ENCODE measurements at places on chromosomes 2 and 18.
A peak's percentile ranks its signal among the peaks of the same experiment; 100 is the strongest.

GRCh38 chr18:23515911-23516546 is 12.7 kb downstream of the RMC1 start:
- DNase-seq: peak; percentile 10

GRCh38 chr2:241217320-241218031 is 29.0 kb downstream of the ANO7 start:
- DNase-seq: peak; percentile 71

DNA sequence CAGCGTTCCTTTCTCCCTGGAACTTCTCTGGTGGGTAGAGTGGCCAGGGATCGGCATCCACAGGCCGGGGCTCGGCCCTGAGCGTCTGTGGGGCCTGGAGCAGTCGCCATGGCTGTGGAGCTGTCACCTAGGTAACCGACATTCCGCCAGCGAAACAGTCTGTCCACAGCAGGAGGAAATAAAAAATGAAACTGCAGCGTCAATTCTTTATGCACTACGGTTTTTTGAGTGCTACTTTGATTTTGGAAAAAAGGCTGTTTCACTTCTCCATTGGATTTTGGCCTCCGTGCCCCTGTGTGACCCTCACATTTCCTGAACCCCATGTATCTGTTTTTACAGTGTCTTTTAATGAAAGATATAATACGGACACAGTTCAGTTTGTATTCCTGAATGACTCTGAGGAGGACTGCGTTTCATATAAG is 163.4 kb downstream of the LDLRAD4 start:
- DNase-seq: no peak

DNA sequence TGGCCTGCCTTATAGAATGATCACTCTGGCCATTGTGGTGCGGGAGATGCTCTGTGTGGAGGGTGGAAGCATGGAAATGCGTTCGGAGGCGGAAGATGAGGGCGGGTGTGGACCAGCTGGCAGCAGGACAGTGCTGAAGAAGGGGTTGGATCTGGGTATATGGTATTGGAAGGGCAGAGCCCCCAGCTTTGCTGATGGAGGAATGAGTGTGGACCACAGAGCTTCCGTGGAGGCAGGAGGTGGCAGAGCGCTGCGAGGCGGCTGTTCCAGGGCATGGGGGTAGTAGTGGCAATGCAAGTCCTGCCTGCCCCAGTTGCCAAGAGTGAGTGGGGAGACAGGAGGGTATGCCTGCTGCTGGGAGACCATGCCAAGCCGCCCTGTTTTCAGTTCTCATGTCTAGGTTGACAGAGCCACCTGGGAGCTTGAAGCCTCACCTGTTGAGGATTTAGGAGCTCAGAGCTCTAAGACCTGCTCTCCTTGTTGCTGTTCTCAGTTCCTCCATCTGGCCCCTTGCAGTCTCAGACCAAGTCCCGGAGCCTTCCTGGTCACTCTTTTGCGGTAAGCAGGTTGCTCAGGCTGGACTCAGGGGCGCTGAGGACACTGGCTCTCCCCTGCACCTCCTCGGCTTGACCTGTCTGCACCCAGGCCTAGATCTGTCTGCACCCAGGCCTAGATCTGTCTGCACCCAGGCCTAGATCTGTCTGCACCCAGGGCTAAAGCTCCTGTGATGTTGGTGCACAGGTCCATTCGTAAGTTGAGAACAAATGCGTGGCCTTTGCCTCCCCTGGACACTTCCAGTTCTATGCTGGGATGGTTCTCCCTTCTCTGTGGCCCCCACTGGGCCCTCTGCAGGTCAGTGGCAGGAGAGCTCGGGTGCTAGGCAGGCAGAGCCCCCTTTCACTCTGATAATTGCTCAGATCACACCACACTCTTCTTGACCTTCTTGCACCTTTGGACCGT is 290.5 kb upstream of the HS6ST1 start:
- no peak for DNase-seq

- no peak for DNase-seq
Measured at GRCh38 chr2:144566448-144566847, 46.5 kb upstream of the ZEB2 start.

- no peak for DNase-seq
Measured at GRCh38 chr2:111940333-111941196, 42.2 kb downstream of the MERTK start.

DNA sequence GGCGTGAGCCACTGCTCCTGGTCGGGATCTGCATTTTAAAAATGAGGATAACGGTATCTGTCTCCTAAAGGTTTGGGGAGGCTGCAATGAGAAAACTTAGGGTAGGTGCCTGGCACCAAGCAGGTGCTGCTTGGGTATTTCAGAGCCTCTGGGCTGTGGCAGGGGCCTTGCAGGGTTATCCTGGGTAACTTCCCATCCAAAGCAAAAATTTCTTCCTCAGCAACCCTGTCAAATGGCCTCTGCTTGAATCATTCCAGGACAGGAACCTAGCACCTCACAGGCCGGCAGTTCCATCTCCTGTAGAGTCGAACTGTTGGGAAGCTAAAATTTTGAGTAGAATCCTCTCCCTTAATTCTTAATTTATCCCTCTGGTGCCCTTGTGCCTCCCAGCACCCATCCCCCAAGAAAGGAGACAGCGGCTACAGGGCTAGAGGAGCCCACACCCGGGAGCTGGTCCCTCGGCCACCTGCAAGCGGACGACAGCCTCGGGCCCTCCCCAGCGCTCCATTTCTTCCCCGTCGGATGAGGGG is 868 bp downstream of the CGREF1 start:
- no peak for DNase-seq

GRCh38 chr2:121805766-121806143 is 50.3 kb downstream of the TSN start:
- DNase-seq: no peak

DNA sequence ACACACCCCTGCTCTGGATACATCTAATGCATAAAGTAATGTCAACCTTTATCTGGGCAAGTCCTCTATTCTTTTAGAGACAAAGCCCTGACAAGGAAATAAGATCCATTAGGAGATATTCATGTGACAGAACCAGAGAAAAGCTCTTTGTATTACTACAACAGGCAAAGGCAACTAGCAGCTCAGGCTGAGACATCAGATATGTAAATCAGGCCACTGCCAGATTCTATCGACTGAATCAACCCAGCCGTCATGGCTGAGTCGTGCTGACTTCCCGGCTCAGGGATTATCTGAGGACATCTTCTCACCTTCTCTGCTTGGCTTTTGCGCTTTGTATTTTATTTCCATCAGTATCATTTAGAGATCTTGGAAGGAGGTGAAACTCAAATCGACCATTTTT is 294.5 kb downstream of the PLCL1 start:
- no peak for DNase-seq

- no peak for DNase-seq
Measured at GRCh38 chr2:226772389-226773179, 27.0 kb downstream of the IRS1 start.

GRCh38 chr2:96100893-96101304 is 15.5 kb downstream of the ADRA2B start:
- DNase-seq: no peak

GRCh38 chr2:8116661-8117060 is 565.2 kb upstream of the ID2 start:
- no peak for DNase-seq

GRCh38 chr2:211514049-211514448 is 957.6 kb downstream of the CPS1 start:
- no peak for DNase-seq

DNA sequence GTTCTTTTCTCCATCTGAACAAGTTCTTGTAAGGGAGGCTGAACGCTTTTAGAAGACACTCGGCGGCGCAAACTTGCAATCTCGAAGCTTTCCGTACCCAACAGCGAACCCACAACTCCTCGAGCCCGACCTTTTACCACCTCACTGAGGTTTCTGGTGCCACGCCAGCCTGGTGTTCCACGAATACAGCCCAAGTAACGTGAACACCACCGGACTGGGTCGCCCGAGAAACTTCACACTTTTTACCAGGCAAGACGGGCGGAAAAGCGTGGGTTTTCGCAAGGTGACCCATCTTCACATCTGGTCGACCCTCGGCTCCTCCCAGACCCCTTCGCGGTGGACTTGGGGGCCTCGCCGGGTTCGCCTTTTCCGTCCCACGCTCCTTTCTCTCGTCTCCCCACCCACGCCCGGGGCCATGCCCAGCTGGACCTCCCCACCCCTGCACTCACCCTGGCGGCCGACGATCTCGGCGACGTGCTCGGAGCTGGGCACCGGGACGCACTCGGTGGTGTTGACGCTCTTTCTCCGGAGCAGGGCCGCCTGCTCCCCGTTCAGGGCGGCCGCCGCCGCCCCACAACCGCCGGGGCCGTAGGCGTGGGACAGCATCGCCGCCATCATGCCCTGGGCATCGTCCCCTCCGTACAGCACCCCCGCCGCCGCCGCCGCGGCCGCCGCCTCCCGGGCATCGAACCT is 1.2 kb downstream of the MEX3C start:
- no peak for DNase-seq

- no peak for DNase-seq
Measured at GRCh38 chr2:96225016-96225533, 16.4 kb upstream of the STARD7 start.

DNA sequence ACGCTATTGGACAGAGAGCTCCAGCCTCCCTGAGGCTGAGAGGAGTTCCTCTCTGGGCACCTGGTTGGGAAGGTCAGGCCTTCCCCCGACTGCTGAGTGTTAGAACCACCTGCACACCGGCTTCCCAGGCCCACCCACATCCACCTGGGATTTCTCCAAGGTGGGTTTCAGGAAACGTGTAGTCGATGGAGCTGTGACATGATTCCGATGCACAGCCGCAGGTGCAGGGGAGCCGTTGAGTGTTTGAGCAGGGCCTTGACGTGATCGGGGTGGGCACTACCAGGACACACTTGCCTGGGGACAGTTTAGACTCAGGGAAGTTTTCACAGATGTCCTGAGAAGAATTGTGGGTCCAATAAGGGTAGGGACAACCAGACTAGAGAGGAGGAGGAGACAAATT is 21.8 kb upstream of the GIGYF2 start:
- DNase-seq: no peak

DNA sequence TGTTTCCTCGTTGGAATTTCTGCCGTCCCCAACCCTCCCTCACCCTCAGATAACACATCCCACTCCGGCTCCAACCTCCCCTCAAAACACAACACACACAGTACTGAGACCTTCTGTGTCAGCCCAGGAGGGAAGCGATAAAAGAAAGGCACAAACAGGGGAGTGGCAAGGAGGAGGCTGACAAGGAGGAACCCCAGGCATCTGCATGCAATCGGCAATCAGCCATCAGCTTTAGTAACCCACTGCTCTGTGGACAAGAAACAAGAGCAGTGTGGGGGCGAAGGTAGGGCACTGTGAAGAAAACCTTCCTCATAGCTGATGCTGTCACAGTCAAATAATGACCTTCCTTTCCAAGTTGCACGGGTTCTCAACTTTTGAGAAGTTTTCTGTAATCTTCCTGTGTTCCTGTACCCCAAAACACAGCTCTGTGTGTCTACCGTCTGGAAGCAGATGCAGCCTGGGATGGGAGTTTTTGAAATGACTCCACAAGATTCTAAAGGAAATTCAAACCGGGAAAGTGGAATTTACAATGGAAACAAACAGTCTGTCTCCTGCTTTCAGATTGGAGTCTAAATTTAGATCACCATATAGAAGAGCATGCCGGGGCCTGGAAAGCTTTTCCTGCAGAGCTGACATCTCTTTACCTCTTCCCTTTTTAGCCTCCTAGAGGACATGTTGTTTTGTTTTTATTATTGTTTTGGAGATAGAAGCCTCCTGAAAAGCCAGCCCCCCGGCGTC is 16.4 kb upstream of the LPIN2 start:
- no peak for DNase-seq

DNA sequence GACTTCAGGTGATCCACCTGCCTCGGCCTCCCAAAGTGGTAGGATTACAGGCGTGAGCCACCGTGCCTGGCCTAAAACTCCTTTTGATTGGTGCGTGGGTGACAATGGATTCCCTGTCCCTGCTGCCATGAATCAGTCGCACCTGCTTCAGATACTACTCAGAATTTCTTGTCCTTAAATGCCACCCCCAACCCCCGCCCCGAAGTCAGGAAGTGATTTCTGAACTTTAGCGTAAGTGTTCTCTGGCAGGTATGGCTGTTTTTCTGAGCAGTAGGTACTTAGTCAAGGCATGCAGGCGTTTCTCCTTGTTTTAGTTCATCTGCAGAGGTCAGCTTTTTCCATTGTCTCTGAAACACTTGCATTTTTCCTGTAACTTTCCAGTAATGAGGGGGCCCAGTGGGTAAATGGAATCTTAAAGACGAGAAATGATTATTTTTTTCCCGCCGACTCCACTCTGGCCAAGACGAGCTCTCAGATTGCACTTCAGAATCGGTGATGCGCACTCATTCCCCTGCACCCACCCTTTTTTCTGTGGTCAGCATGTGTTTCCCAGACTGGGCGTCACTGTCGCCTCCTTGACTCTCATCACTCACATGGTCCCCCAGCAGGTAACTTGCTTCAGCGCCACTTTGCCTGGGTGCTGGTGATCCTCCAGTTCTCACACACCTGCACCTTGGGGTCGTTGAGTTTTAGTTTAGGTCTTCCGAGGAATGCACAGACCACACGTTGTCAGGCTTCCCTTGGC is 179.7 kb downstream of the GBX2 start:
- DNase-seq: no peak

DNA sequence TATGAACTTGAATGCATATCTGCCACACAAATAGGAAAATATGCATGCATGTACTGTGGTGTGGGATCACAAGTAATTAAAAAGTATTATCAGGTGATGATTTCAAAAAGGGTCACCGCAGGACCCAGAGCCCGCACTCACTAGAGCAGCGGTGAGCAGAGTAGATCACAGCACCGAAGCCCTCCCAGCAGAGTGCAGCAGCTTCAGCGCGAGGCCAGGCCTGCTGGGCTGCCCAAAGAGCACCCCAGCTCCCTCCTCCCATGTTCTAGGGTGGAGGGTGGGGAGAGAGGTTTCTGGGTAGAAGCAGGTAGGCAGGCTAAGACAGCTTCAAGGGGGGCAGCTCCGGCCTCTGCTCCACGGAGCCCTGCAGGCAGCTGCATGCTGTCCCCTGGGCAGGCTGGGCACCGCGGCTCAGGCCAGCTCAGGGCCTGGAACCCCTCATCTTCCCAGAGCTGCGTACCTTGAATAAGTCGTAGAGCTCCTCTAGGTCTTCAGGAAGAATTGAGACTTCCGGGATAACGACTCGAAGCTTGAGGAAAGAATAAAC is 24.9 kb downstream of the RPL31 start:
- DNase-seq: no peak

- no peak for DNase-seq
Measured at GRCh38 chr2:233423552-233423860, 69.2 kb downstream of the DGKD start.

DNA sequence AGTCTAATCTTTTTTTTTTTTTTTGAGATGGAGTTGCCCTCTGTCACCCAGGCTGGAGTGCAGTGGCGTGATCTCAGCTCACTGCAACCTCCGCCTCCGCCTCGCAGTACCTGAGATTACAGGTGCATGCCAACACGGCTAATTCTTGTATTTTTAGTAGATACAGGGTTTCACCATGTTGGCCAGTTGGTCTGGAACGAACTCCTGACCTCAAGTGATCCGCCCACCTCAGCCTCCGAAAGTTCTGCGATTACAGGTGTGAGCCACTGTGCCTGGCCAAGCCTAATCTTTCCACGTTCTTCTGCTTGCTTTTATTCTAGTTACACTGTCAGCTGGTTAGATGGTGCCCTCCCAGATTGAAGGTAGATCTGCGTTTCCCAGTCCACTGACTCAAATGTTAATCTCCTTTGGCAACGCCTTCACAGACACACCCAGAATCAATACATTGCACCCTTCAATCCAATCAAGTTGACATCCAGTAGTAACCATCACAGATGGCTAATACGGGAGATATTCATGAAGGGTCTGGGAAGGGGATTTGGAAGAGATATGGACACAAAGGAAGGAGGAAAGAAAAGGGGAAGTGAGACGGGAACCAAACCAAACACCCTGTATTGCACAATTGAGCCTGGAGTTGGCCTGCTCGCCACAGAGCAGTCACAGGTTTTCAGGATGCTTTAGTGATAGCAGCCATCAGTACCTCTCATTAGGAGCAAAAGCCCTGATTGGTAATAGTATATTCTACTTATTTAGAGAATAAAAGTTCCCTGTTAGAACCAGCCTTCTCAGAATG is 229.8 kb downstream of the PIK3C3 start:
- no peak for DNase-seq
